ENCODE measurements at places on chromosomes 5 and 9.

DNA sequence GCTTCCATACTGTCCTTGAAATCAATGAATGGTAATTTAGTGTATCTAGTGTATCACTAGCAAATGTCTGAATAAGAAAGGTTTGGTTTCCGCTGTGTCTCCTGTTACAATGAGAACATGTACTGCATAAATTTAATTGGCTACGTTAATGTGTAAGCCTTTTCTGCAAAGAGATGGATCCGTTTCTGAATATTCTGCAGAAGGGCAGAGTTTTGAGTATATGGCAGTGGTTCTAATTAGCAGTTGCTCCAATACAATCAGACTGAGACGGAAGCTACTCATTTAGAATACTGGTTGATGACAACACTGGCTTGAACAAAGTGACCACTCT, 555 bp upstream of the PCDHGC4 start:
- DNase-seq = no peak

DNA sequence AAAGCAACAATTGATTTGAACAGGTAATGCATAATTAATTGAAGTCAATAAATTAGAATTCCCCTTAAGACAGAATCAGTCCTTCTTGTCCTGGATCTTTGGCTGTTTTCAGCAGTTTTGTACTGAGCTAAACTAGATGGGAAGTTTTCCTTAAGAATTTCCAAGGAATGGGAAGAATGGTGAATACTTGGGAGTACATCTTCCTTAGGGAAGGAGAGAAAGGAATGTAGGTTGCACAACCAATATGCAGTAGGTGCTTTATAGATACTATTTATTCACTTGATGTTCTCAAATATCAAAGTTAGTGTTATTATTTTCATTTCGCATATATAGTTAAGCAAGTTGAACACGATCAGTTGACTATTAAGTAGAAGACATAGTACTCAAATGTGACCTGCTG, 183.5 kb upstream of the MAP1B start:
- DNase-seq = no peak

- no peak for DNase-seq
These were observed 49.3 kb upstream of the FANCC start for GRCh38 chr9:95366731-95367325.

DNA sequence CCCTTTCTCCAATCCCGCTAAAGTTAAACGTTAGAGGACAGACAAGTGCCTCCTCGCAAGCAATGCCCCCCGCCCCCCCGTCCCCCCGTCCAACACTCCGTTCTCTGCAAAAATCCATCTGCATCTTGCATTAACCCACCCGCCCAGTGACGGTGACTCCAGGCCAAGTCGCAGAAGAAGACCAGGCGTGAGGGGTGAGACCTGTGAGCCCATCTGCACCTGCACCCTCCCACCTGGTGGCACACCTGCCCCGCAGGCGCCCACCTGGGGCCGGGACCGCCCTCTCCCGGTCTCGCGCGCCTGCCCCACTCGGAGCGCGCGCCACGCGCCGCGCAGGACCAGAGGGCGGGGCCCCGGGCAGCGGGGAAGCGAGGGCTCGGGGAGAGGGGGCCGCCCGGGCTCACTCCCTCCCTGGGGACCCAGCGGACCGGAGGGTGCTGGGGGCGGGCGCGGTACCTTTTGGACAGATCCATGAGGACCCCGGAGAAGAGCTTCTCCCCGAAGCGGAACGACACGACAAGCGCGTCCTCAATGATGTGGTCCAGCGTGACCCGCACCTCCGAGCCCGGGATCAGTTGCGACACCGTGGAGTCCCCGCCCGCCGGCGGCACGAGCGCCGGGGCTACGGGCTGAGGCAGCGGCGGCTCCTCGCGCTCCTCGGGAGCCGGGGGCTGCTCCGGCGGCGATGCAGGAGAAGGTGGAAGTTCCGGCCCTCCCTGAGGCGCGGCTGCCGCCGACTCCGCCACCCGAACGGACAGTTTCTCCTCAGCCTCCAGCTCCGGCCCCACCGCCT, 705 bp downstream of the PWWP2A start:
- DNase-seq = peak; percentile 51

GRCh38 chr9:37997636-37998374, 71.2 kb downstream of the SHB start:
- no peak for DNase-seq

- no peak for DNase-seq
These were observed 62.1 kb upstream of the VLDLR start for GRCh38 chr9:2559192-2560152.

DNA sequence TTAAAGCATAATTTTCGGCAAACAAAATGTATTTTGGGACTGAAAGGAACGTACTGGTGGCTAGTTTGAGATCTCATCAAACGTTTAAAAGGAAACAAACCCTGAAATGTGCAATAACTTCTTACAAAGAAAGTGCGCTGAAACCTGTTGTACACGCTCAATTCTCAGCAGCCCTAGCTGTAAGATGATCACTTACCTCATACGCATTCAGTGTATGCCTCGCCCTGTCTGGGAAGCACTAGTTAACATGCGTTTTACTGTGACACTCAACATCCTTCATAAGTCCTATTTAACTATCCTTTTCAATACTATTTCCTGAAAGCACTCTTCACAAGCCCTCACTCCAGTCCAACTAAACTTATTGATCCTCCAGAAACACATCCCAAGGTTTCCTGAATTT, 485.0 kb upstream of the EDIL3 start:
- no peak for DNase-seq

GRCh38 chr5:19927170-19927569, 60.8 kb downstream of the CDH18 start:
- no peak for DNase-seq

- DNase-seq = no peak
These were observed 143.0 kb upstream of the RPS23 start for GRCh38 chr5:82421119-82421518.

GRCh38 chr5:170819824-170820223, 36.3 kb downstream of the GABRP start:
- no peak for DNase-seq

- DNase-seq = no peak
These were observed 85.0 kb downstream of the DNAH5 start for GRCh38 chr5:13859270-13860065.

DNA sequence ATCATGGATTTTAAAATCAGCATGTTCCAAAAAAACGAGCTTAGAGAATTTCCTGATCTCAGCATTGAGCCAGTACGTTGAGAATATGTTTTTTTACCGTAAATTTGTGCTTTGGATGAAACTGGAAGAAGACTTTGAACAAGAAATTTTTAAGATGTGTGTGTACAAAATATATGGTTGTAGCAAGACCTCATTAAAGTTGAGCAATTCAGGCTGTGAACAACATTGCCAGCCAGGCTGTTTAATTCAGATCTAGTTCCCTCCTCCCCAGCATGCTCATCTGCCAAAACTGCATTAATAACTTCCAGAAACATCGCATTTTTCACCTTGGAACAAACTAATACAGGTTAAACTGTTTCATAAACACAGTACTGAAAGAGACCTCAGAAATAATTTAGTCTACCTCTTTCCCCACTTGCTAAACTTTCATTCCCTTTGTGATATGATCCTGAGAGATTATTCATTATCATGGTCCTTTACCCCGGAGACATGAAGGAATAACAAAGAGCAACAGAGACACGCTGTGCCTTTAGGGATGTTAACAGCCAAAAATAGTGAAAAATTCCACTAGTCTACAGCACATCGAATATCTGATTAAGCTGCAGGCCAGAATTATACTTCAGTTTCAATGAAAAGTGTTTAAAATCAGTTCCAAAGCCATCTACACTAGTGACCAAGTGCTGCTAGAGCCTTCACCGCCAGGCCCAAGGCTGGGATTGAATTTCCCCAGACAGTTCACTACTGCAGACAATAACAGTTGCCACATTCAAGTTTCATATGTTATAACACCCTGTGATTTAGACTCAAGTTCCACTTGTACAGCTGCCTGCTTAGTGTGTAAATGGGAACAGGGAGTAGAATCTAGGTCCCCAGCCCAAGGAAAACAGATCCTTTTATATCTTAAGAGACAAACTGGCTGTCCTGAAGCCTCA, 89.6 kb downstream of the EFNA5 start:
- no peak for DNase-seq

DNA sequence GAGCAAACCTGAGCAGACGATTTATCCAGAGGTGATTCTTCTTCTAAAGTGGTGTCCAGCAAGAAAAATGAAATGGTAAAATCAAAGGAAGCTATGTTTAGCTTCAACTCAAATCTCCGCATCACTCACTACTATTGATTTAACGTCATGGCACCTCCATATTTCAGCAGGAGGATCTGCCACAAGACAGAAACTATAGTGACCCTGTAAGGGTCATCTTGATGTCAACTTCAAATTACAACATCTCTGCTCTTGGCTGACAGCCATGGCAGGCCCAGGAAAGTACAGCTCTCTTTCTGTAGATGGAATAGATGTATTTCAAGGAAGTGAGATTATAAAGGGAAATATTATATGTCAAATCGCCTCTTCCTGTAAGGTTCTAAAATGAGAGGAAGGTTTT, 10.1 kb upstream of the EFNA5 start:
- no peak for DNase-seq

GRCh38 chr5:17801595-17801994, 167.3 kb downstream of the TAF11L14 start:
- DNase-seq = no peak

- DNase-seq = no peak
These were observed 78.4 kb downstream of the SREK1 start for GRCh38 chr5:66222455-66222854.

DNA sequence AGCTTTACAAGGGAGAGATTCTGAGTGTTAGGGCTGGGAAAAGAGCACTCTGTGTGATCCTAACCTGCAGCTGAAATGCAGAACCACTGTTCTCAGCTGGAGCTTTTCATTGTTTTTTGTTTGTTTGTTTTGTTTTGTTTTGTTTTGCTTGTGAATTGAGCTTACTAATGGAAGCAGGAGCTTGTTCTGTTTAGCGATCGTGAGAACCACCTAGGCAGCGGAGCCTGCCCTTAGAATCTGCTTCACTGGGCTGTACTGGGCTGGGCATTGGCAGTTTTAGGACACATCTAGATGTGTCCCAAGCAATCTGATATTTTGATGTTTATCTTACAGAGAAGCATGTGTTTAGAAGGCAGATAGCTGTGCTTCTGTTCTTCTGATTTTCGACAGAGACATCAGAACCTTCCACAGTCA, 14.3 kb downstream of the SYK start:
- DNase-seq = no peak

DNA sequence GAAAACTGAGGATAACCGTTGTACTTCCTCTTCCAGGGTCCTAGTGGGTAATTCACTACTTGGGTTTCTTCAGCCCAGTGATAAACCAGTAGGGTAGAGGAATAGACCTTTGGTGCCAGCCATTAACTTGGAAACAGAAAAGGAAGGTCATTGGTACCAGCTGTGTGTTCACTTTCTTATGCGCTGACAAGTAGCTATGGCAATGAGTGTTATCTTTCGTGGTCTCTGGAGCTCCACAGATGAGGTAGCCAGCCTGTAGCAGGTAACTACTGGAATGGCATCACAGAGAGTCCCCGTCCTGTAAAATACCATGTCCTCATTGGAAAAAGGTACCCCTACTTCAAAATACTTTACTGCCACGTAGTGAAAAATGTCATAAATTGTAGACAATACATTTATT, 2.3 kb downstream of the UHRF2 start:
- peak; percentile 20 for DNase-seq

DNA sequence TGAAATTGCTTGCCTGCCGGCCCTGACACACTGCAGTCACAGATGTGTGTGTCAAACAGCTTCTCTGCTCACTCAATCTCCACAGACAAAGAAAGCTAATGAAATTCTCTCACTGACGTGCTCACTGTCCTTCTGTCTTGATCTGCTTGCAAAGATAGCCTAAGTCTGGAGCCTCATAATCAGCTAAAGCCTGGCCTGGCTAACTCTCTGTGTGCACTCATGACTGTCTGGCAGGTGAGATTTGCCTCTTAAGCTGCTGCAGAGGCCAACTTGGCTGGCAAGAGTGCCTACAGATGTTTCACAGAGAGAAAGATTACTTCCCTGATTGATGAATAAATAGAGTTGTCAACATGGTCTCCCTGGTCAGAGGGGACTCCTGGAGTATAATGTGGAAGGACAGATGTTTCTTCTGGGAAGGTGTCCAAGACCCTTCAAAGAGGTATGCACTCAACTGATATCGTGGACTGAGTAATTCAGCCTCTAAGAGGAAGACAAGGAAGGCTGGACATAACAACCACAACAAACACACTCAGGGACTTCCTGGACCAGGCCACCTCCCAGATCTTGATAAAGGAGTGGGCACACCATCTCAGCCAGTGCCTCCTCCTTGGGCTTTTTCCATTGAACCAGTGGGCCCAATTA, 362.0 kb downstream of the SPOCK1 start:
- no peak for DNase-seq

GRCh38 chr5:169875091-169875728, 105.1 kb downstream of the INSYN2B start:
- no peak for DNase-seq

- no peak for DNase-seq
These were observed 218.3 kb downstream of the MEF2C start for GRCh38 chr5:88664645-88665044.

GRCh38 chr9:93577078-93577974, 942 bp downstream of the PHF2 start:
- no peak for DNase-seq

DNA sequence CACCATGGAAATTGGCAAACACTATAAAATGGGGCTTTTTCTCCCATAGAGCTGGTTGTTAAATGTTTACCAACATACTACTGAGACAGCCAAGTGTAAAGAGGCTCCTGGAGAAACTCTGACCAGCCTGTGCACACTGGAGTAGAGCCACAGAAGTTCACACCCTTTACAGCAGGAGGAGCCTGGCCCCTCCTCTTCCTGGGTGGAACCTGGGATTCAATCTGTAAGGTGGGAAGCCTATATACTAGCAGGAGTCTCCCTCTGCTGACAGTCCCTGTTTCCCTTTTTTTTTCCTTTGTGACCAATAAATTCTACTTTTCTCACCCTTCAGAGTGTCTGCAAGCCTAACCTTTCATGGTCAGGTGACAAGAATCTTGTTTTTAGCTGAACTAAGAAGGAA, 10.4 kb upstream of the SLC30A5 start:
- DNase-seq = no peak

DNA sequence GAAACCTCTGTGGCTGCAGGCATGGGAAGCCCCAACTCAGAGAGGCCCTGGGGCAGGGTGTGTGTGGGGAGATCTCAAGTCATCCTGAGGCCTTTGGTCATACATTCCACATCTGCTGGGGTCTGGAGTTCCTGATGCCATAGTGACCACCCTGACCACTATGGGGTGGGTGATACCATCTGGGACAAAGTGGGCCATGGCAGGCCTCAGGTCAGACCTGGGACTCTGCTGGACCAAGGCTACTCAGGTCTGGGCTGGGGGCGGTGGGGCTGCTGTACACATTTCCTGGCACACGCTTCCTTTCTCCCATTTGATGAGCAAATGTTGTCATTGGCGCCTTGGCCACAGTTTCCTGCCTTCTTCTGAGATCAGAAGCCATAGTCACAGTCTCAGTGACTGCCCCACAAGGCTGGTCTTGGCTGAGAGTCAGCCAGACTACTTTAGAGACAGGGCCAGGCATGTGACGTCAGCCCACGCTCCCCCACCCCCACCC, 15.1 kb upstream of the ACSL6 start:
- peak; percentile 73 for DNase-seq

- no peak for DNase-seq
These were observed 25.3 kb upstream of the ADAMTS2 start for GRCh38 chr5:179370490-179371120.
